ENCODE measurements at places on chromosomes 2 and 18.

- DNase-seq, result no peak
These were observed 158.2 kb downstream of the TDRD15 start for GRCh38 chr2:21281791-21282514.

DNA sequence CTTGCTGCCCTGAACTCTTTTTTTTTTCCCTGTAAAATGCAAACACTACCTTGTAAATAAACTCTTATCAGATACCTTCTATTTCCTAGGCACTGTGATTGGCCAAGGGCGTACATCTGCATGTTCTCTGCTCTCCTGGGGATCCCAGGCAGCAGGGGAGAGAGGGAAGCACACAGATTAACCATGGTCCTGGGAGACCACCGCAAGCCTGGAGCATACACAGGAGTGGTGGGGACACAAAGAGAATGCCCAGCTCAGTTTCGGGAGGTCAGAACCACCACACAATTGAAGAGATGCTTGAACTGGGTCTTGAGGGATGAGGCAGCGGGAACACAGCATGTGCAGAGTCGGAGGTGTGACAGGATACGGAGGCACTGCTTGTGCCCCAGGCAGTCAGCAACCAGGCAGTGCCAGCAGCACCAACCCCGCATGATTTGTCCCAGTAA is 2.1 kb downstream of the GREB1 start:
- DNase-seq, result no peak

- no peak for DNase-seq
These were observed 40.2 kb downstream of the SNED1 start for GRCh38 chr2:241038374-241039180.

- no peak for DNase-seq
These were observed 229.1 kb upstream of the RASGRP3 start for GRCh38 chr2:33247365-33247764.

GRCh38 chr18:629269-630150 is 27.9 kb upstream of the TYMS start:
- no peak for DNase-seq

DNA sequence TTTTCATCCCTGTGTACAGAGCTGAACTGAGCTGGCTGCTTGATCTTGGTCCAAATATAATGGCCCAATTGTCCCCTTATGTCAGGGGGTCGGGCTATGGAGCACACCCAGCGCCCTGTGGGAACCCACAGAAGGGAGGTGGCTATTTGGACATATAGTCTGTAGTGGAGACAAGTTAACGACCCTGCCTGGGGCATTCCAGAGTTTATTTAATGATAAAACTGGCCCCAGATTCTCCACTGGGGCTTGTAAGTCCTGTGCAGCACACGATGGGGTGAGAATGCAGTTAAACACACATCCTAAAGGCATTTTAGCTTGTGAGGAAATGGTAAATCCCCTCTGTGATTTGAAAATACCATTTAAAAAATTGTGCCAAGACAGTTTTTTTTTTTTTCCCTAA is 72.9 kb downstream of the QPCT start:
- DNase-seq, result no peak

GRCh38 chr2:233092432-233093165 is 32.5 kb downstream of the INPP5D start:
- DNase-seq, result no peak

DNA sequence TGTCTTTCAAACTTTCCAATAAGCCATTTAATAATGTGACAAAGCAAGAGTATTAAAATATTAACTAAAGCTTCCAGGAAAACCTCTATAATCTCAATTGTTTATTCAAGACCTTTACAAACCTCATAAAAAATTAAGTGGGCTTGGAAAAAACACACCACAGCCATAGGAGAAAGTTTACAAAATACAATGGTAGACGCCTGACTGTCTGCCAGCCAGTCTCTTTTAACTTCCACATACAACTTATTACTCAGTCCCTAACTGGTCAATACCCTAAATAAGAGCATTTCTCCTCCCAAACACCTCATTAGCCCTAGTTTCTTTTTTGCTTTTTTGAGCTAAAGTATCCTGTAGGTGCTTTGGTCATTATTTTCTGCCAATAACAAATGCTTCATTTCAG is 247.4 kb upstream of the CYP26B1 start:
- DNase-seq, result no peak

GRCh38 chr2:218896501-218897393 is 16.1 kb downstream of the WNT10A start:
- no peak for DNase-seq

- DNase-seq, result peak; percentile 41
These were observed 152.4 kb downstream of the LRRC30 start for GRCh38 chr18:7383002-7383980.

- DNase-seq, result no peak
These were observed 14.8 kb upstream of the ACTR3 start for GRCh38 chr2:113875135-113875534.

GRCh38 chr18:23927821-23928746 is 86.5 kb upstream of the TTC39C start:
- no peak for DNase-seq

DNA sequence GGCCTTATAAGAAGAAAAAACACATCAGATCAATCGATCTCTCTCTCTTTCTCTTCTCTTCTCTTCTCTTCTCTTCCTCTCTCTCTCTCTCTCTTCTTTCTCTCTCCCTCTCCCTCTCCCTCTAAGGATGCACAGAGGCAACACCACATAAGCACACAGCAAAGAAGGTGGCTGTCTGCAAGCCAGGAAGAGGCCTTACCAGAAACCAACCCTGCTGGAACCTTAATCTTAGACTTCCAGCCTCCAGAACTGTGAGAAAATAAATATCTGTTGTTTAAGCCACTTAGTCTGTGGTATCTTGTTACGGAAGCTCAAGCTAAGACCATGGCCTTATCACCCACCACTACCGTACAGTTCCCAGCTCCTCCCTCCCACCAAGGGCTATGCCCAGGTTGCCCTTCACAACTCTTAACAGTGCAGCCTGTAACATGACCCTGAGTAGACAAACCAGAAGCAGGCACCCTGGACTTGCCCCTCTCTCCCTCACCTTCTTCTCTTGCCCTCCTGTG is 25.2 kb upstream of the TMEM237 start:
- no peak for DNase-seq

DNA sequence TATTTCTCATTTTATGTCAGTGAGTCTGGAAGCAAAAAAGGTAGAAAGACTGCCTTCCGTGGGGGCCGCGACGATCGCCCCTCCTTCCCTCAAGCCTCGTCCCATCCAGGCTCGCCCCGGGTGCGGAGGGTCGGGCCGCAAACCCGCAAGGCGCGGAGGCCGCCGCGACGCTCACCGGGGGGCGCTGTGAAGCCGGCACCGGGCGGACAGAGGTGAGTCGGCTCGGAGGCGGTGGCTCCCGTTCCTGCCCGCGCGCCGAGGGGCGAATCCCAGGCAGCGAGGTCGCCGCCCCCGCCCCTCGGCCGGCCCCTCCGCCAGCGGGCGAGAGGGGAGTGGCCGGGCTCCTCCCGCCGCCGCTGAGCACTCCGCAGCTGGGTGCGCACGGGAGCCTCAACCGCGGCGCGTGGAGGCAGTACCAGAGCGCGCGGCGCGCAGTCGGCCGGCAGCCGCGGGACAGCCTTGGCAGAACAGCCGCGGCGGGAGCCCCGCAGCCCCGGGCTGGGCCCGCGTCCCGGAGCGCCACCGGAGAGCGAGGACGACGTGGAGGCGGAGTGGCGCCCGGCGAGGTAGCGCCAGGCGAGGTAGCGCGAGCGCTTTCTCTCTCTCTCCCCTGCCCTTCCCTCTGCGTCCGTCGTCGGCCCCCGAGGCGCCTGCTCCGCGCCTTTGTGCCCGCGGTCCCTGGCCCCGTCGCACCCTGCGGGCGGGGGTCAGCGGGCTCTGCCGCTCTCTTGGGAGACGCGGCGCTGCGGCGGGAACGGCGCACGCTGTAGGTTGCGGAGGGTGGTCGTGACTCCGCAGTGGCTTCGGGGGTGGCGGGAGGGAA is at the start of gene MYO1B:
TSS of gene MYO1B (plus strand) at position 359 of the 823 bp plus-strand sequence. CDS start 31,492 bp downstream, outside the sequence.
- DNase-seq, result no peak

DNA sequence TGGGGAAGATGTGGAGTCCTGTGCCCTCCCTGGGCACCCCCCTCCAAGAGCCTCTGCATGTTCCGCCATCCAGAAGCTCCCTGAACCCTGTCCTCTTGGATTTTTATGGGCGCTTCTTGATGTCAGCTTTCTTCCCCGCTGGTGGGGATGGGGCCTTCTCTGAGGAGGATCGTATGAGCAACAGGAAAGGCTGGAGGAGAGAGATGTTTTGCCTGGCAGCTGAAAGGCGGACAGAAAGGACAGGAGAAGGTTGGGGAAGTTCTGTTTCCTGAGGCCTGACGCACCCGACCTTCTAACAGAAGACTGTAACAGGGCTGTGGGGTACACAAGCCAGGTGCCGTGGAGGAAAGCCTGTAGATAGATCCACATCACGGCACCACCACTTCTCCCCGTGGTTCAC is 238.8 kb downstream of the LDLRAD4 start:
- DNase-seq, result no peak

- peak; percentile 30 for DNase-seq
These were observed 2.4 kb downstream of the BOK start for GRCh38 chr2:241560883-241561474.

DNA sequence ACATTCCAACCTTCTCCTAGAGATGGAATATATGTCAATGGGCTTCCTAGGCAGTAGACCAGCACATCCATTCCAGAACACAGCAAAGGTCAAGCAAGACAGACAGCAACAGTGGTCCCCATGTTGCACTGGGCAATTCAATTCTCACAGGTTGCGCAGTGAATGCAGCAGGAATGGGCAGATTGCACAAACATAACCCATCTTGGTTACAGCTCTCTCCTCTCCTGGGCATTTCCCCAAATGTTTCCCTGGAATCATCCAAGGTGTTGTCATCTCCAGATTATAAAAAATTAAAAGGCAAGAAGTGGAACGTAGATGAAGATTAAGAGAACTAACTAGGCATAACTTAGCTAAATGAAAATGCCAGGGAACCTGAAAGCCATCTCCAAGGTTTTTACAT is 265.8 kb upstream of the SLC14A2 start:
- DNase-seq, result no peak

DNA sequence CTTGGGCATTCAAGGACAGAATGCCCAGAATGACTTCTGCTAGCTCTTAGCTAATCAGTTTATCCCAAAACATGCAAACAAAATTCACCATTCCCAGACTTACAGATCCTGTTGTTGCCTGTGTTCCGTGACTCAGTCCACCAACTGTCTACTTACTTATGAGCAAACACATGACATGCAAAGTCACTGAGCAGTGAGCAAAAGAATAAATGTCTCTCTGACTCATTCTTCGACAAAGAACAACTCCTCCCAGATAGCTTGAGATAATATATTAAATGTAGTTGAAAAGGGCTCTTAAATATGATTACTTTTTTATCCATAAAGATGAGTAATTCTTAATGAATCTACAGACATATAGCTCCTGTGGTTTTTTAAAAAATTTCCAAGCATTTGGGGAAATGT is 9.0 kb upstream of the CREG2 start:
- DNase-seq, result no peak

DNA sequence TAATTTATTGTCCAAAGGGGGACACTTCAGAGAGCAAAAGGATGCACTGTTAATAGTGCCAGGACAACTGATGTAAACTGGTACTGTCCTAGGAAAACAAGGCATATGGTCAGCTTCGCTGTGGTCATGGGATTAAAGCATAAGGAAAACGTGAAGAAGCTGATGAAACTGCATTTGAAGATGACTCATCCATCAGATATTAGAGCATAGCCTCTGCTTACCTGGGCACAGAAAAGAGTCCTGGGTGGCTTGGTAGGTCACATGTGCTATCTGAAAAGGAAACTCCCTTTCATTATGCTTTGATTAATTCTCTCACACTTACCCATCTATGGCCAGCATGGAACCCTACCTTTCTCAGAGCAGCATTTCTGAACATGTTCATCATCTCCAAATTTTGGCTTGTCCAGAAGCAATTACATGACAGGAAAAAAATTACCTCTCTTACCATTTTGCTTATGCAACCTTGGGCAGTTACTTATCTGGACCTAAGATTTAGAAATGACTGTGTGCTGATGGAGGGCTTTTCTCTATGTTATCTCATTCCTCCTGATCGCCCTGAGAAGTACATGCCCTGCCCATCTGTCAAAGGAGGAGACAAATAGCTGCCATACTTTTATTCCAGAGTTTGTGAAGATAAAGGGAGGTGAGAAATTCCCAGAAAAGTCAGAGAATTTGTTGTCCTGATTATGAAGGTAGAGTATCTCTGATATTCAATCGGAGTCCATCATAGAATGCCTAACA is 275.3 kb upstream of the SLC14A2 start:
- no peak for DNase-seq

DNA sequence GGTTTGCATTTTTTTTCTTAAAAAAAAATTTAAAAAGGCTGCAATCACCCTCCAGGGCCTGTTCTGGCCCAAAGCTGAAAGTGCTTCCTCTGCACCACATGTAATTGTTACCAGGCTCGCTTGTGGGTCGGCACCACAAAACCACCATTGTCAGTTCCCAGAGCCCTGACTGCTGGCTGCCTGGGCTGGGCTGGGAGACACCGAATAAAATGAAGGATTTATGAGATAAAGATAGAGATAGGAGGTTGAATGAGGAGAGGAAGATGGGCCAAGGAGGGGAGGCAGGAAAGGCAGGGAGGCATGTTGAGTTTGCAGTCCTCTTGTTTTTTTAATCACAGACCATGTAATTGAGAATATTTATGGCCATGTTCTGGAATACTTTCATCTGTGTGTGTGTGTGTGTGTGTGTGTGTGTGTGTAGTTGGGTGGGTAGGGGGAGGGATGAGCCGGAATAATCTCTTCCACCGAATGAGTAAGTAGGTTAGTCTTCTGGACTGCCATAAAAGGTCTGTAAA is 14.7 kb downstream of the NRP2 start:
- no peak for DNase-seq

DNA sequence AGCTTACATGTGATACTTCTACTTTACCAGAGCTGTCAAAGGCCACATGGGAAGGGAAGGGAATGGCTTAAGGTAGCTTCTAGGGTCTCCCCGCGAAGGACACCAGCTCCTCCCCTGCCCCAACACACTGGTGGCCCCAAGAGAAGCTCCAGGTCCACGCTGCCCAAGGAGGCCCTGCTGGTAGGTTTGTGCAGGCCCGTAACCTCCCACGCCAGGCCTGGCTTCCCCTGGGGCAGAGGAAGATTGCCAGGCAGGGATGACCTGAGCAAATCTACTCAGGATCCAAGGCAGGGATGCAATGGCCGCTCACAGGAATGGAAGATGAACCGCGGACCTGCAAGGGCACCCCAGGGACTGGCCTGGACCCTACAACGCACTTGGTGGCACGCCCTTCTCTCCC is 205.1 kb downstream of the MGAT5 start:
- DNase-seq, result no peak

GRCh38 chr18:13877157-13877556 is 38.2 kb downstream of the MC2R start:
- DNase-seq, result no peak

DNA sequence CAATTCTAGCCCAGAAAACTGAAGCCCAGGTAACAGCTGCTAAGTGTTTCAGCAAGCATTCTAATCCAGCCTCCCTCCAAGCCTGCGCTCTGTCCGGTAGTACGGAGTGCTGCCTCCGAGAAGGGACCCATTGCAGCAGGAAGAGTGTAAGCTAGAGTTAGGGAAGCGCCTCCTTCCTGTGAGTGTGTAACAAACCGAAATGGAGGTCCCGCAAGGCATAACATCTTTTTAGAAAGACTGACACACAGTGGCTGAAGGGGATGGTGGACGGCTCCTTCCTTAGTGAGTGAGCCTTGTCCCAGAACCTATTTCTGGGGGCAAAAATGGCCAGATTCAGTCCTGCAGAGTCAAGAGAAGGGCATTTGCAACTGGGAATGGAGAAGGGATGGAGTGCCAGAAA is 12.2 kb downstream of the PKDCC start:
- DNase-seq, result no peak
